ENCODE measurements at places on chromosomes 3 and 15. TPM values are rescaled to one million over a fixed set of nuclear protein-coding genes. Genes with fewer than 3 reads are reported as not detected.

DNA sequence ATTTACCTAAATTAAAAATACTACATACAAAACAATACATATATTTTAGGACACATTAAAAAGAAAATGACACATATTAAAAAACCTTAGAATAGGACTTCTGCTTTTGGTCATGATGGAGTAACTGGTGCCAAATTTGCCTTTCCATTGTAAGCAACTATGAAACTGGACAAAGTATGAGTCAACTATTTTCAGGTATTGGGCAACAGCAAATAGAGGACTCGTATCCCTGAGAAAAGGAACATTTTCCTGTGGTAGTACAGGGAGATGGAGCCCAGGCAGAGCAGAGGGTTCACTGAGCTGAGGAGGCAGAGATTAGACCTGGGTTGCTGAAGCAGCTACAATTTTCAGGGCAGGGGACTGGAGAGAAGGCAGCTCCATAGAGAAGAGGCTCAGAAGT is 14.7 kb downstream of the CCR1 start:
- no peak for DNase-seq

GRCh38 chr3:94082391-94082937 is 19.6 kb downstream of the NSUN3 start:
- no peak for DNase-seq

DNA sequence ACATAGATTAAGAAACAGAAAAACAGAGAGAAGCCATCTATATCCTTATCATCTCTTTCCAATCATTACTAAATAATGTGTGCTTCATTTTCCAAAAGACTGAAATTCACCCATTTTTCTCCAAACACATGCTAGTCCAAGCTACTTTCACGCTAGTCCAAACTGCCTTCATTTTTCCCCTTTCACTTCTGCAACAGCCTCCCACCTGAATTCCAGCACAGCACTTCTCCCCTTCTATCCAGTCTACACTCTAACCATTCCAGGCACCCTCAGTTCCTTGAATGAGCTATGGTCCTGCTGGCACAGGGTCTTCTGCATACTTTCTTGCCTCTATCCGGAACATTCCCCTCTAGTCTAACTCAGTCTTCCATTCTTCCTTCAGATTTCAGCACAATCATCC is 112.0 kb downstream of the THRB start:
- DNase-seq: no peak

- peak; percentile 16 for DNase-seq
Observed at GRCh38 chr3:63639806-63640205, 12.7 kb upstream of the SNTN start.

GRCh38 chr3:128144512-128145187 is 8.6 kb upstream of the EEFSEC start:
- no peak for DNase-seq

DNA sequence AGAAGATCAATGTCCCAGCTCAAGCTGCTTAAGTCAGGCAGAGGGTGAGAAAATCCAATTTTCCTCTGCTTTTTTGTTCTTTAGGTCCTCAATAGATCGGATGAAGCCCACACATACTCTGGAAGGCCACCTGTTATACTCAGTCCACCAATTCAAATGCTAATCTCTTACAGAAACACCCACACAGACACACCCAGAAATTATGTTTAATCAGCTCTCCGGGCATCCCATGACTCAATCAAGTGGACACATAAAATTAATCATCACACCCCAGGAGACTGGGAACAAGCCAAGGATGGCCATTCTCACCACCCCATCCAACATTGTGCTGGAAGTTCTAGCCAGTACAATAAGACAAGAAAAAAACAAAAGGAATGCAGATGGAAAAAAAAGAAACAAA is 67.8 kb upstream of the SLC24A5 start:
- DNase-seq: no peak

DNA sequence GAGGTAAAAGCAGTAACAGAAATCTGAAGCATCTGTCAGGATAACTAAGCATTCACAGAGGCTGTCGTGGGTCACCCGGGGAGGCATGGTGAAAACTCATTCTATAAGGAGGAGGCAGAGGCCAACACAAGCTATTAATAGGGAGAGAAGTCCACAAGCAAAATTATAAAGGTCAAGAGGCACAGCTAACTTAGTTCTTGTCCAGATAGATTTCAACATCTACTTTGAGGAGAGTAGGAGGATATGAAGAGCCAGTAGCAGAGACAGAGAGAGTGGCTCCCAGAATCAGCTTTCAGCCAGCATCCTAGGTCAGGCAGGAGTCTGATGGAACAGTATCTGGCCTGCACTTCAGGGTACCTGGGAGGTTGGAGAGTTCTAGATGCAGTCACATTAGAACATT is 95.3 kb downstream of the STAC start:
- no peak for DNase-seq

GRCh38 chr3:120286465-120286864 is 1.4 kb upstream of the GPR156 start:
- DNase-seq: no peak

DNA sequence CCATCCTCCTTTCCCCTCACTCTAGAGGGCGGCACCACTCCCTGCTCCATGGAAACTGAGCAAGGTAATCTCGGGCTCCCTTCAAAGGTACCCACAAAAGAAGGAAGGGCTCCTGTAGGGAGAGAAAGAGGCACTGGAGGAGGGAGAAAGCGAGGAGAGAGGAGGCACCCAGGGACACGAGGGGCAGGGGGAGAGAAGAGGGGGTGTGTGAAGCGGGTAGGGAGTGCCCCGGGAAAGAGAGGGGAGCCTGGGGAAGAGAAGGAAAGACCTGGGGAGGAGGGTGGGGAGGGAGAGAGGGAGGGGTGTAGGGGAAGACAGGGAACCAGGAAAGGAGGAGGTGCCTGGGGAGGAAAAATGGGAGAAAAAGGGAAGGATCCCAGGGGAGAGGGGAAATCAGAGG is 523 bp downstream of the VILL start:
- no peak for DNase-seq

DNA sequence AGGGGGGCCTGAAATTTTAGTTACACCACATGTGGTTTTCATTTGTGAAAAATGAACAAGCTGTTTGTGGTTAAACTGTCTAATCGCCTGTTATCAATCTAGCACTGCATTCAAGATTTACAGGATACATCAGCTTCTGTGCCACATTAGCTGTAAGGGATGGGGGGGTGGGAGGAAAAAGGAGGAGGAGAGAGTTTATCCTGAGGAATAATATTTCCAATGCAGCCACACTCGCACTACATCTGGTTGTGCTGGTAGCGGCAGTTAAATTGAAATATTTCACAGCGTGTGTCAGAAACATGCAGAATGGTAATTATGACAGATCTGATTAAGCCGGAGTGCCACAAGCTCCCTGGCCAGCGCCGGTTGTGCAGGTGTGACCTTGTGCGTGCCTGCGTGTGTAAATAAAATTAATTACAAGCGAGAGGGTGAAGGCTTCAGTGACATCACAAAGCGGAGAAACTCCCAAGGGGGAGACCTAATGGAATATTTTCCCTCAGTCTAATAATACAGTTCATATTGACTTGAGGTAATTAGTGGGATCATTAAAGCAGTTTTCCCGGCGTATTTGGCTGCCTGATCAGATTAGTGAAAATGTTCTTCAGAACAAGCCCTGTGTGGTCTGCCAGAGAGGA is 55.5 kb downstream of the SATB1 start:
- no peak for DNase-seq

- DNase-seq: no peak
Observed at GRCh38 chr3:170867143-170867937, 2.7 kb downstream of the RPL22L1 start.

DNA sequence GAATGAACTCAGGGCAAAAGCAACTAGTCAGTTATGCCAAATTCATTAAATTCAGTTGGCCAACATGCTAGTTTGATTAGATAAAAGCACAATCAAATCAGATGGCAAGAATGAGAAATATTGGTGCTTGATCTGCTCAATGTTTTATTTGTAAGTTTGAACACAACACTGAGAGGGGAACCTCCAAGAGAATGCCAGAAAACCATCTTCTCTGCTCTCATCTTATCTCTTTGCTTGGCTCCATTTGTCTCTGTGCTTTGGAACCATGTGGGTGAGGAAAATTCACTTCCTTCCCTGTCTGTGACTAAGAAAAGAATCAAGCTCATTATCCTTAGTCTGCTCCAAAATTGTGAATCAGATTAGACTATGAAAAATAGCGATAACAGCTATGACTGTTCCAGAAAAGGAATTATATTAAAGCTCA is 43.6 kb upstream of the DCBLD2 start:
- peak; percentile 39 for DNase-seq

LEKR1 gene
- polyA plus RNA-seq: 0.18 TPM

CPN2 gene
- polyA plus RNA-seq: 0.07 TPM
